ENCODE measurements at places on chromosomes 7 and 10.

DNA sequence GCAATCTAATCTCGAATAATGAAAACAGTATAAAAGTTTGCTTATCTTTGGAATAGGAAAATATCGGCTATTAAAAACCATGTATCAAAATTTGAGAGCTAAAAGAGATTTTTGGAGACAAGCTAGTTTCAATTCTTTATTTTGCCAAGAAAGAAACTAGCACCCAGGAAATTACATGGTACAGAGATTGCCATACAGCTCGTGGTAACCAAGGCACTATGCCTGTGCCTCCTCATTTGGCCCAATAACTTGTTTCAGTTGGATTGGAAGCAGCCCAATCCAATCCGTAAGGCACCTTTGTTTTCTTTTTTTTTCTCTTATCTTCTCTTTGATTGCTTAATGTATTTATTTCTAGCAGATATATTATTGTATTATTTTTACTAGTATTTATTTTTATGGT lies 55.0 kb downstream of the GNAI1 start:
- no peak for DNase-seq

- no peak for DNase-seq
Measured at GRCh38 chr7:24863626-24864025, 106.4 kb upstream of the GSDME start.

- no peak for DNase-seq
Measured at GRCh38 chr10:77949167-77949566, 22.6 kb upstream of the DLG5 start.

DNA sequence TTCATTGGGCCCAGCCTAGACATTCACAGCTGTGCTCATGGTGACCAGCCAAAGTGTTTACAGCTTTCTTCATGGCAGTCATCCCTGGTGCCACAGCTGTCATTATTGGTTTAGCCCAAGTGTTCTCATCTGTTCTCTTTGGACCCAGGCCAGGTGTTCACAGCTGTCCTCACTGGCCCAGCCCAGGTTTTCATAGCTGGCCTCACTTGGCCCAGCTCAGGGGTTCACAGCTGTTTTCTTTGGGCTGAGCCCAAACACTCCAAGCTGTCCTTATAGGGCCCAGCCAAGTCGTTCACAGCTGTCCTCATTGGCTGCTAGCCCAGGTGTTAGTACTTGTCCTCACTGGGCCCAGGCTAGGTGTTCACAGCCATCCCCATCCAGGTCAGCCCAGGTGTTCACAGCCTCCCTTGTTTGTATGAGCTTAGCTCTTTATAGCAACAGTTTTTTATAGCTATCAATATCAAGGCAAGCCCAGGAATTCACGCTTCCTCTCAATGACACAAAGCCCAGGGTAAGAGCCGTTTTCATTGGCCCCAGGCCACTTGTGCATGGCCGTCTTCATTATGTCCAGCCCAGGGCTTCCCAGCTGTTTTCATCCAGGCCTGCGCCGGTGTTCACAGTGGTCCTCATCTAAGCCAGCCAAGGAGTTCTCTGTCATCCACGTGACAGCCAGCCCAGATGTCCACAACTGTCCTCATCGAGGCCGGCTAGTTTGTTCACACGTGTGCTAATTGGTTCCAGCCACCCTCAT lies 11.6 kb downstream of the FRG2B start:
- DNase-seq: peak; percentile 92

DNA sequence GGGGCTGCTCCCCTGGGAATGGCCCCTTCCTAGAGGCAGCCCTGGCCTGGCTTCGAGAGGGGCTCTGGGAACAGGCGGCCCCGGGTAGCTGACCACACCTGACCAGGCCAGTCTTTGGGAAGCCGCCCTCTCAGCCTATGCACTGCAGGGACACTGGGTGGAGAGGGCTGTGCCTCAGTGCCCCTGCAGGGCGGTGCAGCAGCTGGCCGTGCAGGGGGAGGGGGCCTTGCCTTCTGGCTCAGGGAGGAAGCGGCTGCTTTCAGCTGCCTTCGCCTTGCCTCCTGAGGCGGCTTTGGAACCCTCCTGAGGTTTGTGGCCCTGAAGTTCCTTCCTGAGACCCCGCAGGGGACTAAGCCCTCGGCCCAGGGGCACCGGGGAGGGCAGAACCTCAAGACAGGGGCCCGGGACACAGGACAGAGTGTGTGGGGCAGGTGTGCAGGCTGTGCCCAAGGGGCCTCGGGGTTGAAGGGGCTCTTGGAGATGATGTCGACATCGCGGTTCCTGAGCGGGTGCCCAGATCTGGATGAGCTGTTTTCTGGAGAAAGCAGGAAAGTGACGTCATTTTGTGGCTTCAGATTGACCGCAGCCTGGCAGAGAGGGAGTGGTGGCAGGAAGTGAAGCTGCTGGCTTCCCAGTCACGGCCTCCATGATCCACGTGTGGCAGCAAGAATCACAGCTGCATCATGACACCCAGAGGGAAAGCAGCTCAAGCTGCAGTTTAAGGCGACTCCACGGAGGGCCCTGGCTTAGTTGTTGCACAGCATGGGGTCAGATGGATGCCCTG lies 17.7 kb downstream of the ADAM8 start:
- DNase-seq: peak; percentile 8

GRCh38 chr7:105791926-105792325 lies 84.5 kb downstream of the ATXN7L1 start:
- DNase-seq: no peak

GRCh38 chr7:32579776-32580175 lies 84.5 kb downstream of the AVL9 start:
- DNase-seq: no peak

DNA sequence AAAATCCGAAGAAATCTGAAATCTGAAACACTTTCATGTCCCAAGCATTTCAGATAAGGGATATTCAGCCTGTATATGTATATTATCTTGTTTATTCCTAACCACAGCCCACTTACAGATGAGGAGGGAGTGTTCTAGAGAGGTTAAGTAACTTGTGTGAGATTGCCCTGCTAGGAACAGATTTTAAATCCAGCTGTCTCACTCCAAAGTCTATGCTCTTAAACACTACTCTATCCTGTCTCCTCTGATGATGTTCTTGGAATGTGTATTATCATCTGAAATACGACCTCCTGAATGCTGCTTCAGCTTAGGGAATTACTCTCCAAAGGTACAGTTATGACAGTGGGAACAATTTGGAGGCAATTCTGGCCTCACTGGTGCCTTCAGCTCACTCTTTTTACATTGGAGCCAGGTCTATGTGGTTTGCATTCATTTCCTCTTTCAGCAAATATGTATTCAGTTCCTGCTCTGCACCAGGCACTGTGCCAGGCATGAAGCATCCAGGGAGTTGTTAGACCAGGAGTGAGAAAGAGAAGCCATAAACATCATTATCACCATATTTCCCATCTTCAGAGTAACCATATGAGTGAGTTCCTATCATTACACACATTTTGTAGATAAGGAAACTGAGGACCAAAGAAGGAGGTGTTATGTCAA lies 70.2 kb downstream of the NOC3L start:
- no peak for DNase-seq
